A172 (cell line): ENCODE measurements at places on chromosomes 11 and 22. TPM values are rescaled to one million over a fixed set of nuclear protein-coding genes. Genes with fewer than 3 reads are reported as not detected.

- no peak for DNase-seq
Observed at GRCh38 chr11:6611963-6612212, 128 bp downstream of the TAF10 start.

Gene KRTAP5-8
- not detected in 2 replicates for total RNA-seq

- no peak for DNase-seq
Observed at GRCh38 chr11:88086297-88086696, 88.9 kb downstream of the RAB38 start.

GRCh38 chr22:22687638-22688500 lies 43.5 kb downstream of the GGTLC2 start:
- DNase-seq: peak; percentile 44

Gene C1QTNF4
- not detected in 2 replicates for total RNA-seq

DNA sequence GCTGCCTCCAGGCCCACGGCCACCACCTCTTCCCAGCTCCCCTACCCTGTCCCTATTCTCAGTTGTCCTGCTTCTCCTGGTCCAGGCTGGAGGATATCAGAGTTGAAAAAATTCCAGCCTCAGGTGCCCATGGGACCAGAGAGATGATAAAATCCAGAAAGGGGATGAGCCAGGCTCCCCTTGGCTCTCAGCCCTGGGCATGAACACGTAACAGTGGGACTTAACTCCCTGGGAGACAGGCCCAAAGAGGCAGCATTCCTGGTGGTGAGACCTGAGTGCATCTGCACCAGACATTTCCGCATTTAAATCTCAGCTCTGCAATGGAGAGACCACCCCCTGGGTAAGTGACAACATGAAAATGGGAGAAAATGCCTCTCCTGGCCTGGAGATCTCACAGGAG lies 10.4 kb upstream of the SLC39A13 start:
- DNase-seq: no peak

- no peak for DNase-seq
Observed at GRCh38 chr11:40425168-40425567, 1034.3 kb downstream of the LRRC4C start.

DNA sequence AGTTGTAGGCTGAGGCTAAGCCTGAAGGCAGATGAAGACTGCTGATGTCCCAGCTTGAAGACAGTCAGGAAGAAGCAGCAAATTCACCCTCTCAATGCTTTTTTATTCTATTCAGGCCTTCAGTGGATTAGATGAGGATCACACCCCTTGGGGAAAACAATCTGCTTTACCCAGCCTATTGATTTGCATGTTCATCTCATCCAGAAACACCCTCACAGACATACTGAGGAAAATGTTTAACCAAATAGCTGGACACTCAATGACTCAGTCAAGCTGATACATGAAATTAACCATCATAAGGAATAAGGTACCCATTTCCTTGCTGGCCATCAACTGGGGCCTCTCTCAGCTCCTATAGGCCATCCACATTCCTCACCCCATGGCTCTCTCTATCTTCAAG lies 549.9 kb upstream of the CCDC90B start:
- DNase-seq: no peak

Gene HORMAD2
- total RNA-seq: not detected in 2 replicates

- DNase-seq: peak; percentile 42
Observed at GRCh38 chr22:23183061-23183698, 2.9 kb downstream of the BCR start.

DNA sequence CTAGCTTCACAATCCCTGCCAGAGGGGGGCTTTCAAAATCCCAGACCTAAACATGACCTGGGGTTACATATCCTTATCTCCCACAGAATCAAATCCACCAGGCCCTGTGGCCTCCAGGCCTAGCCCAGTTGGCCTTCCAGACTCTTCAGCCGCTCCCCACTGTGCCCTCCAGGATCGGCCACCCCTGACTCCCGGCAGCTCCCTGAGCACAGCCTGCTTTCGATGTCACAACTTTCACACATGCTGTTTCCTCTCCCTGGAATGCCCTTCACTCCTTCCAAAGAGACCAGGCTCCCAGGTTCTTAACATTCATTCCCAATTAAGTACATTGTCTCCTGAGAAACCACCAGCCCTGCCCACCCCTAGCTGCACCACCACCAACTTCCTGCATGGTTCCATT lies 62.7 kb downstream of the CSNK2A3 start:
- no peak for DNase-seq

DNA sequence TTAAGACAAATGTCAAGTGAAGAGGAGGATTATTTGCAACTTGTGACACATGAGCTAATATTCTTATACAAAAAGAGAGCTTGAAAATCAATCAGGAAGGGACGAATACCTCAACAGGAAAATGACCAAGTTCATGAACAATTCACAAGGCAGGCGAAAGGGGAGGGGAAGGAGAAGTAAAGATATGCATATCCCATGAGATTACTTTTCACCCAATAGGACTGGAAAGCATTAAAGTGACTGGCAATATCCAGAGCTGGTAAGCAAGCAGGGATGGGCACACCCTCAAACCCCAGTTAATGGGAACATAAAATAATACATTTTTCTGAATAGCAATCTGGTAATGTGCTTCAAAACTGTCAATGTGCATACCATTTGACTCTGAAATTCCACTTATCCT lies 129.5 kb downstream of the SLC1A2 start:
- DNase-seq: peak; percentile 64

GRCh38 chr22:49903322-49904039 lies 14.8 kb downstream of the ALG12 start:
- no peak for DNase-seq

DNA sequence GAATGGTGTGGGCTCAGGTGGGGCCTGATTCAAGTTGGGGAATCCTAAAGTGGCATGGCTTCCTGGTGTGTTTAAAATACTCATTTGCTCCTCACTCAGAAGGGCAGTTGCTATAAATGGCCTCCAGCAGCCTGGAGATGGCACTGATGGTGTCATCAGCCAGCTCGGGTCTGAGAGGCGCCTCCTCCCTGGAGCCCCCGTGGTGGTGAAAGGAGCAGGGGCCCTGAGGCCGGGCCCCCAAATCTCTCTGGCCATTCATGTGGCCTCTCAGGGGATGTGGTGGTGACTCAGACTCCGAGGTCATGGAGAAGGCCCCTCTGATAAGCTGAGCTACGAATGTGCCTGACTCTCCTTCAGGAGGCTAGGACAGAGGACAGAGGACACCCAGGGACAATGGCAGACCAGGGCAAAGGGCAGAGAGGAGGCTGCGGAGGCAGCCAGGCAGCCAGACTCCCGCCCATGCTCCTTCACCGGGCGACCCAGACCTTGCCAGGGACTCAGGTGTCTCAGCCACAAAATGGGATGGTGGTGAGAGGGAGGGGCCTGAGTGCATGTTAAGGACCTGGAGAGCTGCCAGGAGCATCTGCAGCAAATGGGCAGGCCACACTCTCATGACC lies 129.2 kb downstream of the CTTN start:
- no peak for DNase-seq

- DNase-seq: peak; percentile 100
Observed at GRCh38 chr11:12066056-12066798, 44.2 kb upstream of the MICAL2 start.

DNA sequence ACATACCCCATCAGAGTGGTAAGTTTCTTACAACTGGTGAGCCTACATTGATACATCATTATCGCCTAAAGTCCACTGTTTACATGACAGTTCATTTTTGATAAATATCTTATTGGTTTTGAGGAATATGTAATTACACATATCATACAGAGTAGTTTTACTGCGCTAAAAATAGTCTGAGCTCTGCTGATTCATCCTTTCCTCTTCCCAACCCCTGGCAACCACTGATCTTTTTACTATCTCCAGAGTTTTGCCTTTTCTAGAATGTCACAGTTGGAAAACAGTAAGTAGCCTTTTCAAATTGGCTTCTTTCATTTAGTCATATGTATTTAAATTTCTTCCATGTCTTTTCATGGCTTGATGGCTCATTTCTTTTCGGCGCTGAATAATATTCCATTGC lies 112.8 kb downstream of the LARGE1 start:
- DNase-seq: peak; percentile 19

- DNase-seq: peak; percentile 46
Observed at GRCh38 chr11:75577207-75577606, 15.2 kb downstream of the SERPINH1 start.

GRCh38 chr22:29461263-29461662 lies 18.8 kb upstream of the NEFH start:
- no peak for DNase-seq

DNA sequence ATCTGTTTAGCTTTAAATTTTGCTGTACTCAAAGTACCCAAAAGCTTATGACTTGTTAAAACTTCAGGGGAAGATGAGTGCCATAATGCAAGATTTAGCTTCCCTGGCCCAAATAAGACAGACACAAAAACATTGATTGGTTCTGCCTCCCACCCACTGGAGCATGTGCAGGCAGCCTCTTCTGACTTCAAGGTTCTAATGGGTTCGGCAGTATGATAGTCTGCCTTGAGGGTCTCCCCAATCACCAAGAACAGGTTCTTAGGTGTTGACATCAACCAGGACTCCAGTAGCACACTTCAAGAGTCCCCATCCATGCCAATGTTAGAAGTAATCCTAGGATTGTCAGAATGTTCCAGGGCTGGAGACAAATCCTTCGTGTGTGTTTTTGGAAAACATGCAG lies 12.5 kb downstream of the EIF4G2 start:
- no peak for DNase-seq

DNA sequence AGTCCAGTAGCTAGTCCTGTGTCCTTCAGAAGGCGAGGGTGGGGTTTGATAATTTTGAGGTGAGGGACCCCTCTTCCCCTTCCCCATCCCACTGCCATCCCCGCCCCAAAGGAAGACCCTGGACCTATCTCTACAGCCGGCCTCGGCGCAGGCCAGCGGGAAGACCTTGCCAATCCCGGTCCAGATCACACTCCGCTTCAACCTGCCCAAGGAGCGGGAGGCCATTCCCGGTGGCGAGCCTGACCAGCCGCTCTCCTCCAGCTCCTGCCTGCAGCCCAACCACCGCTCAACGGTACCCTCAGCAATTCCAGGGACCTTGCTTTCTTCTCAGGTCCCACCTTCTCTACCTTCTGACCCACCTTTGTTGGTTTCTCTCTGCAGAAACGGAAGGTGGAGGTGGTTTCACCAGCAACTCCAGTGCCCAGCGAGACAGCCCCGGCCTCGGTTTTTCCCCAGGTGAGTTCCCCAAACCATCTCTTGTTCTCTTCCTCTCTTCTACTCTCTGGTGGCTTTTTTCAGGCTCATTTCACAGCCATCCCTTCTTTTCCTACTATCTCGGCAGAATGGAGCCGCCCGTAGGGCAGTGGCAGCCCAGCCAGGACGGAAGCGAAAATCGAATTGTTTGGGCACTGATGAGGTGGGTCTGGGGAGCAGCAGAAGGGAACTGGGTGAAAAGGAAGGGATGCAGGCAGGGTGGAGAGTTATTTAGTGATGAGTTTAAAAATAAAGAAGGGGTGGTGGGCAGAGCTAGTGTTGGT lies 1.3 kb downstream of the KAT5 start:
- DNase-seq: no peak
